Neuronal stem cell (in vitro differentiated cells): ENCODE measurements at places on chromosomes 6 and 20.

GRCh38 chr6:46053039-46053933 lies 37.6 kb upstream of the CLIC5 start:
- no peak for DNase-seq

DNA sequence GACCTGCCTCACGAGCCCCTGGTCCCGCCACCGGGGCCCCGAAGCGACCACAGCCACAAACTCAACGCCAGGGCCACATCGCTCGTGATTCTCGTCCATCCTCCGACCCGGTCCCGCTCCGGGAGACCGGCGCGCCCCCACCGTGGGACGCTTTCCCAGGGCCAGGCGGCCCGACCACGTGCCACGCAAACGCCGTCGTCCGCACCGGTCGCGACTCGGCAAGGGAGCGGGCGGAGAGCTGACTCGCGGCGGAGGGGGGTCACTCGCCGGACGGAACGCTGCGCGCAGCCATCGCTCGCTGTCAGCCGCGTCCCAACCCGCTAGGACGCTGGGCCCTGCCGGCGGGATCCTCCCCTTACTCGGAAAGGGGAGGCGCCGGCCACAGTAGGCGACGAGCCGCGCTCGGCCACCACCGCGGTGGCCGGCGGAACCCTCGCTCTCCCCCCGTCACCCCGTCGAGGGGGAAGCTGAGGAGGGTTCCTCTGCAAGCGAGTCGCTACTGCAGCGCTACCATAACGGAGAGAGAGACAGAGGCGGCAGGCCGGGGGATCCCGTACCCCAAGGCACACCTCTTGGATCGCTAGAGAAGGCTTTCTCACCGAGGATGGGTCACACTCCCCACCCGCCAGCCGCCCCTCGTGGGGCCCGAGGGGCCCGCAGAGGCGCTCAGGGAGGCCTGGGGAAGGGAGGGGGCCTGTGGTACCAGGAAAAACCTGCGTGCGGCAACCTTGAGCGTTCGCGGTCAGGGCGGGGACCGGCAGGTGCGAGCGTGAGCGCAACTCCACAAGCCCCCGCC lies 511.8 kb upstream of the ZNF337 start:
- DNase-seq, result peak; percentile 45

GRCh38 chr6:32744776-32745175 lies 3.6 kb downstream of the HLA-DQA2 start:
- DNase-seq, result no peak

- peak; percentile 30 for DNase-seq
Measured at GRCh38 chr6:150617496-150618460, 18.1 kb downstream of the PLEKHG1 start.

GRCh38 chr6:47944846-47945245 lies 163.0 kb downstream of the OPN5 start:
- no peak for DNase-seq

DNA sequence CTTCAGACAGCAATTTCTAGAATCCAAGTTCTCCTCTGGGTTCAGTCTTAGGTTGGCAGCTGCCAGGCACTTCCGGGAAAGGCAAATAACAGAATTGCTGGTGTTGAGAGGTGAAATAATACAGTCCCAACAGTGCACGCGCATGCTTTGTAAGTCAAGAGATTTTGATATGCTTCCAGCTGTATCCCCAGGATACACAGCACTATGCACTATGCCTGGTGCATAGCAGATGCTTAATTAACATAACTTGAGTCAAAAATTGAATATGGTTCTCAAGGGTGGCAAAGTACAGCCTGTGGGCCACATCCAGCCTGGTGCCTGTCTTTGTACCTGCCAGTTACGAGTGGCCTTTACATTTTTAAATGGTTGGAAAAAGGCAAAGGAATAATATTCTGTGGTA lies 18.9 kb upstream of the PMEPA1 start:
- DNase-seq, result no peak

DNA sequence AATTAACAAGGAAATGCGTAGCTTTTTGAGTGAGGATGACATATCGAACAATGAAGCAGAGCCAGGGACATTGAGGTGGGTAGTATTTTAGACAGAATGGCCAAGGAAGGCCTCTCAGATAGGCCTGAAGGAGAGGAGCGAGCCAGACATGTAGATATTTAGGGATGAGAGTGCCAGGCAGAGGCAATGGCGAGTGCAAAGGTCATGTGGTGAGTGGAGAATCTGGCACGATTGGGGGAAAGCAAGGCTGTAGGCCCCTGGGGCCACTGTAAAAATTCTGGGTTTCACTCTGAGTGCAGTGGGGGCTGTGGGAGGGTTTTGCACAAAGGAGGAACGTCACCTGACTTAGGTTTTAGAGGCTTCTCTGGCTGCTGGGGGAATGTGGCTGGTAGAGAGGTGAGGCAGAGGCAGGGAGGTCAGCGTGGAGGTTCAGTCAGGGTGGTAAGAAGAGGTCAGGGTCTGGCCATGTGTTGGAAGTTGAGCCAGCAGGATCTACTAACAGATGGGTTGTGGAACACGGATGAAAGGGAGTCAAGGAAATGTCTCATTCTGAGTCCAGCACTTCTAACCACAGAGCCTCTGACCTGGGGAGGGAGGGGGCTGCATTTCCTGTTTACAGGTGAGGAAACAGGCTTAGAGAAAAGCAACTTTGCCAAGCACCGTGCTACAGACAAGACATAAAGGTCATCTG lies 11.3 kb downstream of the SIRPA start:
- DNase-seq, result no peak

DNA sequence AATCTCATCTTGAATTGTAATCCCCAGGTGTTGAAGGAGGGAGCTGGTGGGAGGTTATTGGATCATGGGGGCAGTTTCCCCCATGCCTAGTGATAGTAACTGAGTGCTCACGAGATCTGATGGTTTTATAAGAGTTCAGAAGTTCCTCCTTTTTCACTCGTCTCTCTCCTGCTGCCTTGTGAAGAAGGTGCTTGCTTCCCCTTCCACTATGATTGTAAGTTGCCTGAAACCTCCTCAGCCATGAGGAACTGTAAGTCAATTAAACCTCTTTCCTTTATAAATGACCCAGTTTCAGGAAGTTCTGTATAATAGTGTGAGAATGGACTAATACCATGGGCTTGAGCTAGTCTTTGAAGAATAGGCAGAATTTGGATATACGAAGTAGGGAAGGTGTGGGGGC lies 113.9 kb downstream of the RIN2 start:
- no peak for DNase-seq

DNA sequence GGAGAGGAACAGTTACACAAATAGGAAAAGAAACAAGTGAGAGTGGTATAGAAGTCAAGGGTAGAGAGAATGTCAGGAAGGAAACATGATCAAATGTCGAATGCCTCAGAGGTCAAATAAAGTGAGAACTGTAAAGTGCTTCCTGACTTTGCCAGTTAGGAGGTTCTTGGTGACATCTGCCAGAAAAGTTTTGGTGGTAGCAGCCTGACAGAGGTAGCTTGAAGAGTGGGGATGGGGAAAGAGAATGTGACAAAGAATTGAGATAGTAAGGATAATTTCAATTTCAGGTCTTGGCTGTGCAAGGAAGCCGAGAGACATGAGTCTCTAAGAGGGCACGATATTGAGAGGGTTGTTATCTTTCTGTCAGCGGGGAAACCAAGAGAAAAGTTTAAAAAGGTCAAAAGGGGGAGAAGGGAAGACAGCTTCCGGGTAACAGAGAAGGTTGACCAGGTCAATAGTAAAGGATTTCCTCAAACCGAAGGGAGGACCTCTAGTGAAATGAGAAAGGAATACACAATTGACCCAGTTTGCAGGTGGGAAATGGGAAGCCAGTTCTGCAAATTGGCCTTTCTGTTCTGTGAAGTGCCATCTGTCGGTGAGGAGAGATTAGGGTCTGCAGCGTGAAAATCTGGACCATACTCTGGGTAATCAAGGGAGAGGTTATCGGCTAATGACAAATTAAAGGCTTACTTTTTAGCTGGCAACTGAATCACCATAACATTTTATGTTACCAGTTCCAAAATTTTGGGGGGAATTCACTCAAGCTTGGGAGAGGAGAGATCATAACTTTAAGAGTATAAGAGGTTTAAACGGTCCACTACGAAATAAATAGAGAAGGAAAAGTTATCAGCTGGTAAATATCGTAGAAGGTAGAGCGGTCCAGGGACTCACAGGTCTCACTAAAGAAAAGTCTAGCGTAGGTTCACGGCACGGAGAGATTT lies 973 bp upstream of the BRD2 start:
- DNase-seq, result no peak

DNA sequence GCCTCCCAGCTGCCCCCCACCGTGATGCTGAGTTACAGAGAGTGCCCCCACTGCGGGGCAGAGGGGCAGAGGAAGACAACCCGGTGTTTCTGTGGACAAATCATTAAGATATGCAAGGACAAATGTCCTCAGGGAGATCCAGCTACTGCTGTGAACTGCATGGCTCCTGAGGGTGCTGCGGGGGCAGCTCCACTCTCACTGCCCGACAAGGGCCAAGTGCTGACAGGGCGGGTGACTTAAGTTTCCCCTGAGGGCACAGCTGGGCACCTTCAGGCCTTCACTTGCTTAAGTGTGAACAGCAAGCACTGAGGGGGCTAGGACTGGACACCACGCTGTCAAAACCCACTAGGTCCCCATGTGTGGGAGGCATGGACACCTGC lies 26.2 kb upstream of the TCFL5 start:
- DNase-seq, result no peak

GRCh38 chr6:41201764-41202173 lies 820 bp upstream of the TREML2 start:
- no peak for DNase-seq

DNA sequence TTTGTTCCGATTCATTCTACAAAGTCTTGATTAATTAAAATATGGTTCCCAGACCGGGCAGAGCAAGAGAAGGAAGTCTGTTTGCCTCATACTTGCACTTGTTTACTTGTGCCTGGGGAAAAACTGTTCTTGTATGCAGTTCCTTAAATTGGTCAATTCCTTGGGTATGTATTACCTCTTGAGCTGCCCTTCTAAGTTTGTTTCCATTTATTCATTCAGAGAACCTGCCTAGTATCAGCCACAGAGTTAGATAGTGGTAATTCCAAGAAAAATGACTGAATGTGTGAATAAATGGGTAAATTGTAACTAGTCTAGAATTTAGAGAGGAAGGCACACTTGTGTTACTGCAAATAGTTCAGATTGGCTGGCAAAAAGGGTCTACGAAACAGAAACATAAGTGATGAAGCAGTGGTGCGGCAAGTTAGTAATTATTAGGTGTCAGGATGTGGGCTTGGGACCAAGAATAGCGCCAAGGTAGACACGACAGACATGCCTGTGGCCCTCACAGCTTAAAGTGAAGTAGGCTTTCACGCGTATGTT lies 525 bp upstream of the MAK start:
- no peak for DNase-seq

- no peak for DNase-seq
Measured at GRCh38 chr6:52953911-52954839, 40.9 kb downstream of the GSTA4 start.

DNA sequence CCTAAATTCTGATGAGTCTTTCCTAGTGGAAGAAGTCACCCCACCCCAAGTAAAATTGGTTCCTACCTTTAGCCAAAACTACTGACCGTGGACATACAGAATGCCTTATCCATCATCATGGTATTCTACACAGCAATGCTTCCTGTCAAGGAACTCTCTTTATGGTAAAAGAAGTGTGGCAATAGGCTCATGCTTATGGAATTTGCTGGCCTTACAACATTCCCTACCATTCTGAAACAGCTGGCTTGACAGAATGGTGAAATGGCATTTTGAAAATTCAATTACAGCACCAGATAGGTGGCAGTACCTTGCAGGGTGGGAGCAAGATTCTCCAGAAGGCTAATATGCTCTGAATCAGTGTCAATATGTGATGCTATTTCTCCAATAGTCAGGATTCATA lies 41.8 kb upstream of the BACH2 start:
- DNase-seq, result no peak

DNA sequence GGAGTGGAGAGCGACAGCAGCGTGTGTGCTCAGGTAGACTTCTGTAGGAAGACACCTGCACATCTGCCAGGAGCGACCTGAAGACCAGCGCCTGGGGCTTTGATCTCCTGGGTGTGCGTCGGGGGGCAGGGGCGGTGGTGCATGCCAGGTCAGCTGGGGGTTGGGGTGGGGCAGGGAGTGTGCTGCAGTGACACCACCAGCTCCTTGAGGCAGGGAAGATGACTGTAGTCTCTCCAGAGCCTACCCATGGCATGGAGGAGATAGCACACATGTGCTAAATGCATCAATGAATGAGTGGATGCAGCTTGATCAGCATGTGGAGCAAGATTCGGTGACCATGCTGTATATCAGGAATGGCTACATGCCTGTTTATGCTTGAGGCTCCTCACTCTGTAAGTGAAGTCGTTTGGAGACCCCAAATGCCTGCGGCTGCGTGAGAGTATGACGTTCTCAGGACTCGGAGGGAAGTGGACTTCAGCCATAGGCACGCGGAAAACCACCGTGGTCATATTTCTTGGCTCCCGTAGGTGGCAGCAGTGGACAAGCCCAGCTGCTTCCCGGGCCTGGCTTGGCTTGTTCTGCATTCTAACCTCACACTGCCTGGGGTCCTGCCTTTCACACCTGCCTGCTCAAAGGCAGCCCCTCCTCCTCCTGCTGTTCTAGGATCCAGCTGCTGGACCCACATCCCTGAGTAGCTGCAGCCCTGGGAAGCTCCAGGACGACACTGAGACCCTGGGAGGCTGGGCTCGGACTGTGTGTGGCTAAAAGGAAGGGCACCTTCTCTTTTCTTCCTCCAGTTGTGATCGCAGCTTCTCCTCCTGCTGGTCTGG lies 39.4 kb upstream of the KCNK16 start:
- DNase-seq, result peak; percentile 72

- DNase-seq, result peak; percentile 49
Measured at GRCh38 chr6:16286151-16286522, 47.8 kb downstream of the GMPR start.

- DNase-seq, result no peak
Measured at GRCh38 chr6:96014846-96015517, 792 bp upstream of the FUT9 start.

- DNase-seq, result no peak
Measured at GRCh38 chr6:18171871-18172270, 16.6 kb downstream of the KDM1B start.

DNA sequence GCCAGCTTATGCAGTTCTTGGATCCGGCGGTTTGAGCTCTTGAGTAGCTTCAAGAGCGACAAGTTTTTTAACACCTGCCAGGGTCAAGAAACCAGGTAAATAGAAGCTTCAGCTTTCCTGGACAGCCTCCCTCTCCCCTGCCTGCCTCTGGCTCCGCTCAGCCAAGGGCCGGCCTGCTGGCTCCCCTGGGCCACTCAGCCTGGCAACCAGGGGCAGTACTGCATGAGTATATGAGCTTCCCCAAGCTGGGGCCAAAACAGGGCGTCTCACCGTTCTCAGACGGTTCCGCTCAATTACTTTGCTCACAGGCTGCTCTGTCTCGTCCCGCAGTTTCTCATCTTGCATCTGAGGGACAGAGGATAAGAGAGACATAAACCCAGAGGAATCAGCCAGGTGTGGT lies 856 bp downstream of the TP53TG5 start:
- DNase-seq, result no peak

- DNase-seq, result no peak
Measured at GRCh38 chr20:49024220-49024619, 21.9 kb upstream of the CSE1L start.

DNA sequence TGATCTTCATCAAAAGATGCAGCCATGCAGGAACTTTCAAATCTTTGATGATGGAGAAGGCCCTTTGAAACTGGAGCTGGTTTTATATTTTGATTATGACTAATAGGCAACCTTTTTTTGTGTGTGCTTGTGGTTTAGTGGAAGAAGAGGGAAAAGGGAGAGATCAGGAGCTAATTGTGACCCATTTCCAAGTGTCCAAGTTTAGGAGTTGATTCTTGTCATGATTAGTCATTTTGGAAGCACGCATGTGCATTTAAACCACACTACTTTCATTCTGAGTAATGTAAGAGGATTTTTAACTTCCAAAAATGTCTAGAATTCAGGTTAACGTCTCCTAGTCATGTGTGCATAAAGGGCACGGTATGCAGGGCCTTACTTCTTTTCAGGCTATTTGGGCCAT lies 3.5 kb downstream of the FOXO3 start:
- no peak for DNase-seq
